ENCODE measurements at places on chromosomes 1 and 21.

DNA sequence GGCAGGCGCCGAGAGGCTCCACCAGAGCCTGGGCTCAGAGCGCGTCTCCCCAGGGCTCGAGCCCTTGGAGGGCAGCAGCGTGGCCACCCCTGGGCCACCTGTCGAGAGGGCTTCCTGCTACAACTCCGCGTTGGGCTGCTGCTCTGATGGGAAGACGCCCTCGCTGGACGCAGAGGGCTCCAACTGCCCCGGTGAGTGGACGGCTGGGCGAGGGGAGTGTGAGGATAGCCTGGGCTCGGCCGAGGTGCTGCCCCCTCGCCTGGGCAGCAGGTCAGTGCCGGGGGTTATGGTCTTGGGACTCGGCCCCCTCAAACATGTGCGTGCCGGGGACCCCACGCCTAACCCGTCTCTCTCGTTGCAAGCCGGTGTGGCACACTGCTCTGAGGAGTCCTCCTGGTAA, 26.8 kb downstream of the AGRN start:
- DNase-seq, result no peak

- DNase-seq, result no peak
These were observed 6.1 kb downstream of the ATAD3A start for GRCh38 chr1:1517973-1518620.

DNA sequence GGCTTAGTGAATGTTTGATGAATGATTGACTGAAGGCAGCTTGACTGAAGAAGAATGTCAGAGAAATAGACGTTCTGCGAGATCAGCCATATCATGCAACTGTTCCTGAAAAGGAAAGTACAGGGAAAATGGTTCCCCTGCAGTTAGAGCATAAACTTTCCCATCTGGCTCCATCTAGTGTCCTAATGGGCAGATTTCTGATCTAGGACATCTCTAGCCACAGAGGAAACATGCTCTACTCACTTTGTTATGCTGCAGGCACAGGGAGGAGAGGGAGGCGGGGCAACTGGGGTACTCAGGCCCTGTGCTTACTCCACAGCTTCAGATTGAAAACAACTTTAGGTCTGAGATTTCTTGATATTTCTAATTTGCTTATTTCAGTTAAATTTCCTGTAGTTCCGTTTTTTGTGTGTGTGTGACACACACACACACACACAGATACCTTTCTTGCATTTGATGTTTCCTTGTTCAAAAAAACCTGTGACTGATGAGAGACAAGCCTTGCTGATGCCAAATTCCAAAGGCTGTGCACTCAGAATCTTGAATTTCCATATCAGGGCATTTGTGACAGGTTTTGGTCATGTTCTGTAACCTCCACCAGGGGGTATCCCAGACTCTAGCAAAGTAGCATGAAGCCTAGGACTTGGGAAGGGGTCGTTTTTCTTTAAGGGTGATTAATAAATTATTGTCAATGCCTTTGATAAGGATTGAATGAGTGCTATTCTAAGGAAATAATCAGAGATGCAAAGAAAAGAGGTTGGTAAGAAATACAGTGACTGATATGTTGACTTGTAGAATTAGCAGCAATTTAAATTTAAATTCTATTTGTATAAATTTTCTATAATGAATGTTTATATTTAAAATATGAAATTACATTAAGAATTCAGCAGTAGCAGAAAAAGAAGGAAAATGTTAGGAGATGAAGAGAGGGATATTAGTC, 139.7 kb upstream of the BEND5 start:
- DNase-seq, result peak; percentile 30

DNA sequence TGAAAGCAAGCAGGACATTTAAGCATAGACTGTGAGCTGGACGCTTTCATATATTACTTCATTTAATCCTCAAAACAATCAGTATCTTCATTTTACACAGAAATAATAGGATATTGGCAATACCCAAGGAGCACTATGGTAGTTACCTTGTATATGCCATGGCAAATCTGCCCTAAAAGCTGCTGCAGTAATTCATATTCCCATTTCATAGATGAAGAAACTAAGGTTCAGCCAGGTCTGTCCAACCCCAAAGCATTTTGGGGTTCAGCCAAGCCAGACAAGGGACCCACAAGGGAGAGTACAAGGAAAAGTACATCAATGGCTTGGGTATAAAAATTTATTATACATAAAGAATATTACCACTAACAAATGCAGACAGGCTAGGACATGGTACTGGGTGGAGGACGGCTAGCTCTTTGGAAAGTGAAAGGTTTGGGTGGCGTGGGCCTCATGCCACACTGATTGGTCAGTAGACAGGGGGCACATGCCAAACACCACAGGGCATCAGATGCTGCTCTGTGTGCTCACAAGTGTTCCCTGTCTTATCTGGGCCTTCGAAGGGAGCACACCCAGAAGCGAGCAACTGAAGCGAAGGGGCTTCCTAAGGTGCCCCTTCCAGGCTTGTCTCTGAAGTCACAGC, 23.9 kb upstream of the PTAFR start:
- DNase-seq, result no peak

DNA sequence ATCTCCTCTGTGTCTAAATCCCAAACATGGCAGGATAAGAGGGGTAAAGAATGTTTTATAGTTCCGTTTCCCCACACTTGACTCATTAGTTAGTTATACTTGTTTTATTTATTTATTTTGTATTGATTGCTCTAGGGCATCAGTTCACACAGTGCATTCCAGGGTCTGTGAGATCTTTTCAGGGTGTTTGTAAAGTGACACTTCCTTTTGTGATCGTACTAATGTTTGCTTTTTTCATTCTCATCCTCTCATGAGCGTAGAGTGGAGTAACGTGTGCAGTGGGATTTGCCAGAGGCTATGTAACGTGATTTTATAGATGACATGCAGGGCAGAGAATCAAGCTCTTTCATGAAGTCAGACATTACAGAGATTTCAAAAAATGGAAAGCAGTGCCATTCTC, 103.2 kb downstream of the SCCPDH start:
- DNase-seq, result peak; percentile 75

- no peak for DNase-seq
These were observed 12.7 kb upstream of the IFI16 start for GRCh38 chr1:158996998-158997397.

GRCh38 chr21:34132926-34133325, 59.5 kb downstream of the MRPS6 start:
- no peak for DNase-seq

- DNase-seq, result no peak
These were observed 2.1 kb downstream of the ADAMTS4 start for GRCh38 chr1:161196521-161197451.

DNA sequence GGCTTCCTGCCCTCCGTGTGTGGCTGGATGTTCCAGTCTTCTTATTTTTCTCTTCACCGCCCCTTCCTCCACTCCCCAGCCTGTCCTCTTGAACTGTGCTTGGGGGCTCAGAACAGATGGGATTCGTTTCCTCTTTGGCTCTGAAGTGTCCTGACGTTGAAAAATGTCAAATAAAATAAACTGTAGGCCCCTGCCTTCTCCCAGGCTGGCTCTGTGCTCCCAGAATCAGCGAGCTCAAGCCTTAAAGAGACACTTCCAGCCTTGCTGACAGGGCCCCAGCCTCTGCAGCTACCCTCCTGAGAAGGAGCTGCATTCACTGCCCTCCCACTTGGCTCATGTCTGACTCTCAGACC, 104.2 kb upstream of the IPO9 start:
- no peak for DNase-seq

GRCh38 chr1:77400781-77401180, 119.0 kb downstream of the AK5 start:
- DNase-seq, result no peak

DNA sequence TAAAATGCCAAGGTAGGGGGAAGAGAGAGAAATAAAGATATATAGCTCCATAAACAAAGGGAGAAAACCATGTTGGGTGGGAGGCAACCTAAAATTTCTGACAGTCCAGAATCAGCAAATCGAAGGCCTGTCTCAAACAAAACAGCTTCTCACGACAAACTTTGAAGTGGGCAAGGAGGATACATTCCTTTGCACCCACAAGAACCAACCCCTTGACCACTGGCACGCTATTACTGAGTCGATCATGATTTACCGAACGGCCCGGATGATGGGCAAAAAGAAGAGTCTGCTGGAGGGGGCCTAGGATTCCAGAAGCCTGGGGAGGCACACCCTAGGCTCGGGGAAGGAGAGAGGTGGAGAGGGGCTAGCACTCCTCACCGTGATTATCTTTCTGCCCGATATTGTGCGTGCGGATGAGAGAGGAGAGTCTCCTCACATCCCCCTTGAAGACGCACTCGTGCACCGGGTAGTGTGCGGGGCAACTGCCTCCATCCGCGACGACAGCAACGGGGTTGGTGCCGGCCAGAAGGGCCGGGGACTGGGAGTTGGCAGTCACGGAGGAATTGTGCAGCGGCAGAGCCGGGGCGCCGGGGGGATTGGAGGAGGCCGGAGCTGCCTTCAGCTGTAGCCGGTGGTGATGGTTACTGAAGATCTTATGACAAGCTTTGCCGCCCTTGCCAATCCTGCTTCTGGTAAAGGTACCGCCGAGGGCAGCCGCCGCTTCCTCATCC, 756 bp downstream of the ANKRD13C start:
- DNase-seq, result peak; percentile 71

GRCh38 chr1:157277281-157277680, 139.1 kb upstream of the ETV3 start:
- no peak for DNase-seq

DNA sequence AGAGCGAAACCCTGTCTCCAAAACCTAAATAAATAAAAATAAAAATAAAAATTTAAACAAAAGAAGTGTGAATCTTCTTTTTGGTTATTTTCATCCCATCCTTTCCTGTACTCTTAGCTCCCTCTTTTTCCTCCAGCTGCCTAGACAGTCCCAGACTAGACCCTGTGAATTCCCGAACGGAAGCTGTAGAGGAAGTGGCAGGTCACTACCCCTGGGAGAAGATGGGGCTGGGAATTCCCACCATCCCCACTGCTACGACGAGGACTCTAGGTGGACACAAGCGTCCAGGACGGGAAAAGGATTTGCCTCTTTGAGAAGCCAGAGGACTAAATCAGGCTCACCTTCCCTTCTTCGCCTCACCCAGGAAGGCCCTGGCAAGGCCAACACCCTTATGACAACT, 12.6 kb downstream of the RHBDL2 start:
- DNase-seq, result no peak

GRCh38 chr1:2796890-2797740, 4.4 kb downstream of the TTC34 start:
- no peak for DNase-seq

- DNase-seq, result no peak
These were observed 44.2 kb downstream of the SMYD2 start for GRCh38 chr1:214324896-214325800.

DNA sequence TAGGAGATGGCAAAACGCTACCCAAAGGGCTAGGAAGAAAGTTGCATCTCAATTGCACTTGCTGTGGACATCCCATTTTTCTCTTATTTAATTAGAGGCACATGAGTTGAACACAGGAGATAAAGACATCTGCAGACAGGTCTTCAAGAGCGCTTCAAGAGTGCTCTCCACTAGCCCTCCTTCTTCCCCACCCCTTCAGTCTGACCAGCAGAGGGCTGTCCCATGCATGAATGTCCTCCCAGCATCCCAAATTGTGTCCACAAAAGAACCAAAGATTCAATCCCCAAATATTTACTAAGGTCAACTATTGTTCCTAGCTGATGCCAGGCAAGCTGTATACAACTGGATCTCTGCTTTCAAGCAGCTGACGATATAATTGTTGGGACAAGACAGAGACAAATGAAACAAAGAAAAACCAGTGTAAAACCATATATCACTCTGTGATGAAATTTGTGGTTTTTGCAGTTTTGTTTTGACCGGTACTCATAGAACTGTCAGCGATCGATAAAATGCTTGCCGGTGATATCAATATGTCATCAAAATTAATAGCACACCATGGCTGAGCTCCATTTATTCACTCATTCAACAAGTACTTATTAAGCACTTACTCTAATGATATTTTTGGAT, 174.2 kb downstream of the TNR start:
- DNase-seq, result no peak

DNA sequence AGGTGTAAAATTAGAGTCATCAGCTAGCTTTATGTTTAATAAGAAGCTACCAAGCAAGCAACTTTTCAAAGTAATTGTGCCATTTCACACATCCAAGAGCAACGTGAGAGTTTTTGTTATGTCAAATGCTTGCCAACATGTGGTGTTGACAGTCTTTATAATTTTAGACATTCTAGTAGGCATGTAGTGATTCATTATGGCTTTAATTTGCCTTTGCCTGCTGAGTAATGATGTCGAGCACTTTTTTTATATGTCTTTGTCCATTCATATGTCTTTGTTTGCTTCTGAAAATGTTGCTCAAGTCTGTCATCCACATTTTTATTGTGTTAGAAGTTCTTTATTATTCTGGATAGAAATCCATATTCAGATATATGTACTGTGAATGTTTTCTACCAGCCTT, 21.4 kb upstream of the CHIT1 start:
- DNase-seq, result no peak

DNA sequence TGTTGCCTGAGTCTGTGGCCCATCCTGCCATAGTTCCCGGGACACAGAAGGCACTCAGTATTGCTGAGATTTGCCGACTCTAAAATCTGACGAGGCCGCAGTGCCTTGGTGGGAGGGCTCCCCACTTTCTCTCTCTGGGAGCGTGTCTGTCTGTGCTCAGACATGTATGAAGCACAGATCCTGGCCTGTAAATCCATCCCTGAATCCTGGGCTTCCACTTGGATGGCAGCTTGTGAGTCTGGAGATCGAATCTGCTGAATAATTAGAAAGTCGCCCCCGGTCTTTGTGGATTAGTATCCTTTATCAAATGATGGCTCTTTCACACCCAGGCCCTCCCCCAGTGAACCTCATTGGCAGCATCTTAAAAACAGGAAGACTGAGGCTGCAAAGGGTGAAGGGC, 10.4 kb downstream of the UBASH3A start:
- no peak for DNase-seq

- peak; percentile 74 for DNase-seq
These were observed 9.9 kb downstream of the RNF223 start for GRCh38 chr1:1063945-1064831.

DNA sequence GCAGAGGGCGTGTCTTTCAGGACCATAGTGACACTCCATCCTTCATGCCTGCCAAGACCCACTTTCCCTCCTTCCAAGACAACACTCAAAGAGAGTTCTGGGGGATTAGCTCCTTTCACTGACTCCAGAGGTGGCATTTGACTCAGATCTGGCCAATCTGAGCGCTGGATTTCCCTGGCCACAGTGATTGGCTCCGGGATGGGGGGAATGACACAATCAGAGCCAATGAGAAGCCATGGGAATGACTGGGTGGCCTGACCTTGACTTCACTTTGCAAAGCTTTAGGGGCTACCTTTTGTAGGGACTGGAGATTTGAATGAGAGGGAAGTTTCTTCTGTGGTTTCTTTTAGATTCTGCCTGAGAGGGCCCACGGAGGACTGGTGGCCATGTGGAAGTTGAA, 26.9 kb upstream of the WNT4 start:
- no peak for DNase-seq

- no peak for DNase-seq
These were observed 46.0 kb upstream of the SIPA1L2 start for GRCh38 chr1:232675898-232676297.

DNA sequence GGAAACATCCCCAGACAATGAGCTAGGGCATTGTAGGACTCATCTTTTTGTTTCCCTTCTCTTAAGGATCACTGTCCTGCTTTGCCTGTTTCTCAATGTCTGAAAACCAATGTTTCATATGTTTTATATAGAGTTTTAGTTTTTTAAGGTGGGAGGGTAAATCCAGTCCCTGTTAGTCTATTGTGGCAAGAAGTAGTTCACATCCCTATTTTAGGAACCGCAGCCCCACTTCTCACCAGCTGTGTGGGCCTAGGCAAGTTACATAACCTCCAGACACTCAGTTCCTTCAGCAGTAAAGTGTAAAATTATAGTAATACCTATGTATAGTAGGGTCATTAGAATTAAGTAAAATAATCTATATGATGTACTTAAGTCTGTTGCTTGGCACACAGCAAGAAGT, 105.8 kb upstream of the WLS start:
- no peak for DNase-seq
